ENCODE measurements at places on chromosomes 5 and 9.

GRCh38 chr5:140131967-140132409 lies 6.3 kb downstream of the IGIP start:
- no peak for DNase-seq

GRCh38 chr5:90967443-90967842 lies 408.8 kb downstream of the ADGRV1 start:
- DNase-seq, result no peak

- DNase-seq, result no peak
Measured at GRCh38 chr5:6607559-6607936, 25.3 kb downstream of the NSUN2 start.

DNA sequence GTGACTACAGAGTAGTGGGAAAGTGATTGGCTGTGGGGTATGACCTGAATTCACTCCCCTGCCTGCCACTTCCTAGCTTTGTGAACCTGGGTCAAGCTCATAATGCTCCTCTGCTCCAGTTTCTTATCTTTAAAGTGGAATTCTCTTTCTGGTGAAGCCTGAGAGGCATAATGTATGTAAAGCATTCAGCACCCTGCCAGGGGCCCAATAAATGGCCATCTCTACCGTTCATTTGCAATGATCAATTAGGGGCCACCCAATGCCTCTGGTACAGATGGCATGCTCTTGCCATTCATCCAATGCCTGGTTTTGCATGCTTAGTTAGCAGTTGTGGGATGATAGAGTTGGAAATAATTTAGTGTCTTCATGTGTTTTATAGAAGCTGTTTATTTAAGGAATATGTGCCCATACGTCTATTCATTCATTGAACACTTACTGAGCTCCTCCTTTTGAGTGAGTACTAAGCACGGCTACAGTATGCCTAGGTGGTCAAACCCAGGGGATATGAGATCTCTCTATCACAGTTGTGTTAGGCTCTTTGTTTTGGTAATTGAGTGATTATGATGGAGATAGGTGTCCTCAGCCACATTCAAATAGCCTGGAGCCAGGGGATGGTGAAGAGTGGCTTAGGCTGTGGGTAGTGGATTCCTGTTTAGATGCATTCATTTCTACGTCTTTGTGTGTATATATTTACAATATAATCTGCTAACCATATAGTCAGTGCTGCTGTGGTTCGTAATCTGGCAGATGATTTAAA lies 15.3 kb downstream of the ZNF462 start:
- no peak for DNase-seq

DNA sequence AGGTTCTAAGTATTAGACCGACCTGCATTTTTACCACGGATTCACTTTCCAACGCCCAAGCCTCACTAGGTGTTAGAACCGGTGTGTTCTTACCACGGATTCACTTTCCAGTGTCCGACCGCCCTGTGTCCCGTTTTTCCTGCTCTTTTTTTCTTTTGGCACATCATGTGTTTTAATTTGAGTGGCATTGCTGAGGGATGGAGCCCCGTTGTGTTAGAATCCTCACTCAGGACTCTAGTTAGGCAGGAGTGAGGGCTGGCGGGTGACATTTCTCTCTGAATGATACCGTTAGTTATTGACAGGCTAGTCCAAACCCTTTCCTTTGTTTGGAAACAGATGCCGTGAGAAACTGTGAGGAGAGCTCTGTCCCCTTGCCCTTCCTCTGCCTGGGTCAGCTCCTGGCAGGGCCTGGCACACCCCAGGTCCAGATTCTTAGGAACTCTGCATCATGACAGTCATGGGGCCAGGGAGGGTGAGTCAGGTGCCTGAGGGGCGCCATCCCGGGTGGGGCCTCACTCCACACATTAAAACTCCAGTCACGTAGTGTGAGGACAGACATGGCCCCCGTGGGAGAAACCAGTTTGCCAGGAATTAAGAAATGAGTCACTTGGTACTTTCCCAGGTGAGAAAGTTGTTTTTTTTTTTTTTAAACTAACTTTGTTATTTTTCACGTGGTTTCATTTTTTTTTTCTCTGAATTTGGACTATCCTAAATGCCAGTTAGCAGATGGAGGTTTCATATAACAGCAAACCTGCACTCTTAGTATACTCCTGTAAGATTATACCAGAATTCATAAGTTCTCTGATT lies 15.8 kb downstream of the EXOC3 start:
- DNase-seq, result no peak

DNA sequence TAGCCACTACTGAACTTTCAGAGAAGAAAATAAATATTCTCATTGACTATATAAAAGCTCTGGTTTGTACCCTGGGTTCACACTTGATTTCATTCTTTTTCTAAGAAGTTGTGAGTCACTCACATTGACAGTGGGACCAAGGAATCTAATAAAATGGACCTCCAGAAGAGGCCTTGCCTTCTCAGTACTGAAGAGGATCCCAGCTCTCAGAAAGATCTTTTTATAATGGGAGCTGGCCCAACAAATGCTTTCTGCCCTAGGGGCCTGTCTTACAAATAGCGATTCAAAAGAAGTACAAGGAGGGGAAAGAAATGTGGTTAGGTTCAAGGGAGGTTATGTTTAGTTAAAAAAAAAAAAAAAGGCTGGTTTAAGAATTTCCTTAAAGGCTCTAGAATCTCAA lies 237.9 kb downstream of the ISL1 start:
- no peak for DNase-seq

DNA sequence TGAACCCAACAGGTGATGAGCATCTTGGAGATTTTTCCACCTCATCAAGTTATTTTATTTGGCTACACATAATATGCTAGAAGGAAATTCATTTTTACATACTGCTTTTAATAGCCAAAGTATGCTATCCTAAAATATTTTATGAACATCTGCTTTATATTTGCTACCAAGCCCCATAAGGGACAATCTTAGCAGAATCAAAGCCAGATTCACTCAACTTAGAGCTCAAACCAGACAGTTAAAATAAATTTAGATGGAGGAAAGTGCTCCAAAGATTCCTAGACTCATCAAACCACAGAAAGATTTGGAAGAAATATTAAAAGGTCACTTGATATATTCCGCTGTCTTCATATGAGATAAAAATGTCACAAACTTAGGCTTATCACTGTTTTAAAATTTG lies 637.1 kb upstream of the CCNG1 start:
- no peak for DNase-seq

GRCh38 chr5:32043105-32043504 lies 131.0 kb downstream of the GOLPH3 start:
- no peak for DNase-seq
